ENCODE measurements at places on chromosomes 3 and 15. TPM values are rescaled to one million over a fixed set of nuclear protein-coding genes. Genes with fewer than 3 reads are reported as not detected.

- H3K27ac ChIP-seq: no peak overlapping the region
- H3K4me3 ChIP-seq: no peak overlapping the region
- DNase-seq: no peak
- no peaks in the 10 kb centered on the region for H3K4me1 ChIP-seq
- H3K36me3 ChIP-seq: no peaks in the 10 kb centered on the region
Observed at GRCh38 chr15:23570486-23570885, 5.0 kb downstream of the MKRN3 start.

DNA sequence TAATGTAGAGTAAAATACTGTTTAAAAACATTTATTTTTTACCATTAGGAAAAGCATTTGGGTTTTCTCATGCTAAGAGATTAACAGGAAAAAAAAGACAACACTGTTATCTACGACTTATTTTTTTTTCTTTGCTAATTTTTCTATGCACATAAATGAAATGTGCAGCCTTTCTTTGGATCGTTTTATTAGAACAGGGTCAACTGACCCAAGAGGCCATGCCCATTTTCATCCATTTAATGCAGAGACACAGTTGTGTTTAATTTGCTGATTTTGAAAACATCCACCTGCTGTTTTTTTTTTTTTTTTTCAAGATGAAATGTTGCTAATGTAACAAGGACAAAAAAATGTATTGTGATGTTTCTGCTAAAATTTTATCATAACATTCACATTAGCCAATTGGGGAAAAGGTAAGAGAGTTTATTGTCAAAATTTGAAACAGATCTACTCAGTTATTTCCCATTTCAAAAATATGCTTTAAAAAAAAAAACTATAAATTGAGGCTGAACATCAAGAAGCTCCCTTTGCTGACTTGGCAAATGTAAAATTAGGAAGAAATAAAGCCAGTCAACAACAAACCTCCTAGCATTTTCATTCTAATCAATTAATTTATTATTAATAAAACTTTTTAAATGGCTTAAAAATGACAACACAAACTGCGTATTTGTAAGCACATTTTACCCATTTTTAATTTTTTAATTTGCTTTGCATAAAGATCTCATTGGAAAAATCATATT, 485.2 kb downstream of the ROBO2 start:
- H3K36me3 ChIP-seq: no peaks in the 10 kb centered on the region
- no peak overlapping the region for H3K27ac ChIP-seq
- H3K27me3 ChIP-seq: no peaks in the 10 kb centered on the region
- H3K4me3 ChIP-seq: no peak overlapping the region

CLSTN2 gene
- total RNA-seq: 12.0 TPM

DNA sequence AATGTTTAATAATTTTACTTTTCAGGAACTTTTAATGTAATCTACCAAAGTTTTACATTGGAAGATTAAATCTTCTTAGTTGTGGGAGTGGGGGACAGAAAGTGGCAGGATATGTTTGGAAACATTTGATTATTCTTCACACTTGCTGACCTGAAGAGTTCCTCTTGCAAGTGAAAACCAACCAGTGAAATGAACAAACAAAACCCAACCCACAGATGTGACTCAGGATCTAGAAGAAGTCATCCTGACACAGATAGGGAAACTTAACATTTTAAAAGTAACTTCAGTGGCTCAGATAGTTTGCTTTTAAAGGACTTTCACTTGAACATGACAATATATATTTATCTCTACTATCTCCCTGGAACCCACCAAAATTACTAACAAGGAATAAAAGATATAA, 55.4 kb downstream of the ASTE1 start:
- no peak for DNase-seq
- no peaks in the 10 kb centered on the region for H3K27me3 ChIP-seq
- no peak overlapping the region for H3K4me3 ChIP-seq
- no peak overlapping the region for H3K27ac ChIP-seq
- no peaks in the 10 kb centered on the region for H3K4me1 ChIP-seq

GRCh38 chr3:98779541-98780335, 16.6 kb downstream of the ST3GAL6 start:
- no peak overlapping the region for H3K4me3 ChIP-seq
- H3K36me3 ChIP-seq: no peaks in the 10 kb centered on the region
- H3K4me1 ChIP-seq: peaks cover 21% of the 10 kb centered on the region
- no peak for DNase-seq
- H3K27me3 ChIP-seq: no peaks in the 10 kb centered on the region

DNA sequence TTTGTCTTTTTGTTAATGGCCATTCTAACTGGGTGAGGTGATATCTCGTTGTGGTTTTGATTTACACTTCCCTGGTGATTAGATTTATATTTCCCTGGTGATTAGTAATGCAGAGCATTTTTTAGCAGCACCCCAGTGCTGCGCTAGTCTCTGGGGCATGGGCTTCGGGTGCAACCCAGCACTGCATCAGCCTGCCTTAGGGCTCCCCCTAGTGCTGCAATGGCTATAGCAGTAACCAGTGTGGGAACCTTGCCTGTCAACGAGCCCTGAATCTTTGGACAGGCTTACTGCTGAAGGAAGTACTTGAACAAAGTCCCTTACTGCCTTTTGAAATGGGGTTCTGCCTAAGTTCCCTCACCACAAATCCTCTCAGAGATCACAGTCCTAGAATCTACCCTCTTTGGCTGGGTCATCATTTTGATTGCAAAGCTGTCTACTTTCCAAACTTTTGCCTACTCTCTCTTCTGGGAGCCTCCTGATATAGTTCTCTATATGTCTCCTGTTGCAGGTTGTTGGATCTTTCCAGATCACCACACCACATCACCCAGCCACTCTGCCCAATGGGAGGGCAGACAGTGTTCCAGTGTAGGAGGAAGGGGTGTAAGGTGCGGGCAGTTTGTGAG, 79.2 kb upstream of the CCNL1 start:
- peak; percentile 56 for DNase-seq
- H3K4me3 ChIP-seq: no peak overlapping the region
- H3K27ac ChIP-seq: no peak overlapping the region
- H3K4me1 ChIP-seq: no peaks in the 10 kb centered on the region
- no peaks in the 10 kb centered on the region for H3K27me3 ChIP-seq

IL5RA gene
- total RNA-seq: 1.1 TPM

RAF1 gene
- total RNA-seq: 79.6 TPM

GRCh38 chr3:31399271-31399670, 133.5 kb upstream of the STT3B start:
- DNase-seq: no peak
- H3K27ac ChIP-seq: no peak overlapping the region
- no peaks in the 10 kb centered on the region for H3K27me3 ChIP-seq

TM6SF1 gene
- 10.4 TPM for total RNA-seq

- no peak for DNase-seq
- H3K36me3 ChIP-seq: no peaks in the 10 kb centered on the region
- no peaks in the 10 kb centered on the region for H3K27me3 ChIP-seq
- H3K4me3 ChIP-seq: no peak overlapping the region
- no peak overlapping the region for H3K27ac ChIP-seq
Observed at GRCh38 chr3:60094392-60094947, 1044.6 kb upstream of the CFAP20DC start.

DNA sequence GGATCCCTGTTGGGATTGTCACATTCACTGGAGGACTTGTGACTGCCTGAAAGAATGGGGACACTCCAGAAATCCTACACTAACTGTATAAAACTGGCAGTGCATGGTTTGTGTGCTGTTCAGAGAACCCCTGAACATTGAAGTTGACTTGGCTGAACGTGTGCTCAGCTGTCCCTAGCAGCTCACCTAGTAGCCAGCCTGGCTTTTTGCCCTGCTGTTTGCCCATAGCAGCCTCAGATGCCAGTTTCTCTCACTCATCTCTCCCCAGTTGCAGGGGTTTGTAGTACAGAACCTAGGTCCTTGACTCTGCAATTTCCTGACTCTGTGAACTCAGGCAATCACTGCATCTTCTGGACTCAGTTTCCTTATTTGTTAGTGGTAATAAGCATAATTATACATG, 63.0 kb downstream of the KCNAB1 start:
- no peak overlapping the region for H3K4me3 ChIP-seq
- H3K4me1 ChIP-seq: no peaks in the 10 kb centered on the region
- no peaks in the 10 kb centered on the region for H3K36me3 ChIP-seq
- no peak for DNase-seq
- no peaks in the 10 kb centered on the region for H3K27me3 ChIP-seq

GRCh38 chr3:122451371-122451770, 35.5 kb upstream of the WDR5B start:
- peaks cover 5% of the 10 kb centered on the region for H3K36me3 ChIP-seq
- H3K27me3 ChIP-seq: no peaks in the 10 kb centered on the region
- H3K4me1 ChIP-seq: peaks cover 5% of the 10 kb centered on the region
- no peak for DNase-seq

DNA sequence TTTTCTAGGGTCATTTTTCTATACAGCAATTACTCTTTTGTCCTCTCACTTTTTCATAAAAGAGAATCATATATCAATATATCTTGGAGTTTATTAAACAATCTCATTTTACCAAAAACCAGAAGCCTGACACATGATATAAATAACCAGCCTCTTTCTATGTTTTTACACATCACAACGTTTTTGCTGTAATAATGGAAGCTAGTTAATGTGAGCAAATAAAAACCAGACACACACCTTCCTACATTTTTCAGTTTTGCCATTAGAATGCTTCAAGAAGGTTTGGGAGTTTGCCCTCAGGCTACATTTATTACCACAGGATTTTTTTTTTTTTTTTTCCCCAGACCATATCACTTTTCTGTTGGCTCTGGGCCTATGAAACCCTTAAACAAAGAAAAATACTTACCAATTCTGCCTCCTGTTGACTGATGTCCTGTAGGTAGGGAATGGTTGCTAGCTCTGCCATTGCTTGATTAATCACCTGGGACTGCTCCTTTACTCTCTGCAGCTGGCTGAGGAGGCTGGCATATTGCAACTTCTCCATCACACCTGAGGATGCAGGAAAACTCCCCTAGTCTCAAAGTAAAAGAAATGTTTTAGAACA, 165.5 kb downstream of the ECT2 start:
- no peak overlapping the region for H3K4me3 ChIP-seq
- no peak for DNase-seq
- H3K27ac ChIP-seq: no peak overlapping the region

GRCh38 chr3:123093696-123094095, 26.9 kb downstream of the PDIA5 start:
- no peak overlapping the region for H3K27ac ChIP-seq
- H3K27me3 ChIP-seq: no peaks in the 10 kb centered on the region
- no peak overlapping the region for H3K4me3 ChIP-seq
- DNase-seq: no peak

GOLGA8J gene
- total RNA-seq: not detected

SAMMSON gene
- total RNA-seq: 0.98 TPM
